ENCODE measurements at places on chromosomes 6 and 20.

DNA sequence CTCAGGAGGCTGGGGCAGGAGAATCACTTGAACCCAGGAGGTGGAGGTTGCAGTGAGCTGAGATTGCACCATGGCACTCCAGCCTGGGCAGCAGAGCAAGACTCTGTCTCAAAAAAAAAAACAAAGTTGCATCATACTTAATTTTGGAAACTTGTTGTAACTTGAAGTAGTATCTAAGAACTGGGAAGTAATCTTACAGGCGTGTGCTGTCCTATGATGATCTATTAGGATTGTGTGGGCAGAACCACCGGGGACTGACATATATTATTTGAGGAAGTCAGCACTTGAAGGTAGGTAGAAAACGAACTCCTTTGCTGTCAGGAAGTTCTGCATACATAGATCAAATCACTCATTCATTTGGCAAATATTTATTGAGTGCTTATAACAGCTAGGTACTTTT, 188.5 kb downstream of the ZNF217 start:
- DNase-seq = no peak

- no peak for DNase-seq
Measured at GRCh38 chr6:42007286-42008137, 42.8 kb upstream of the TAF8 start.

DNA sequence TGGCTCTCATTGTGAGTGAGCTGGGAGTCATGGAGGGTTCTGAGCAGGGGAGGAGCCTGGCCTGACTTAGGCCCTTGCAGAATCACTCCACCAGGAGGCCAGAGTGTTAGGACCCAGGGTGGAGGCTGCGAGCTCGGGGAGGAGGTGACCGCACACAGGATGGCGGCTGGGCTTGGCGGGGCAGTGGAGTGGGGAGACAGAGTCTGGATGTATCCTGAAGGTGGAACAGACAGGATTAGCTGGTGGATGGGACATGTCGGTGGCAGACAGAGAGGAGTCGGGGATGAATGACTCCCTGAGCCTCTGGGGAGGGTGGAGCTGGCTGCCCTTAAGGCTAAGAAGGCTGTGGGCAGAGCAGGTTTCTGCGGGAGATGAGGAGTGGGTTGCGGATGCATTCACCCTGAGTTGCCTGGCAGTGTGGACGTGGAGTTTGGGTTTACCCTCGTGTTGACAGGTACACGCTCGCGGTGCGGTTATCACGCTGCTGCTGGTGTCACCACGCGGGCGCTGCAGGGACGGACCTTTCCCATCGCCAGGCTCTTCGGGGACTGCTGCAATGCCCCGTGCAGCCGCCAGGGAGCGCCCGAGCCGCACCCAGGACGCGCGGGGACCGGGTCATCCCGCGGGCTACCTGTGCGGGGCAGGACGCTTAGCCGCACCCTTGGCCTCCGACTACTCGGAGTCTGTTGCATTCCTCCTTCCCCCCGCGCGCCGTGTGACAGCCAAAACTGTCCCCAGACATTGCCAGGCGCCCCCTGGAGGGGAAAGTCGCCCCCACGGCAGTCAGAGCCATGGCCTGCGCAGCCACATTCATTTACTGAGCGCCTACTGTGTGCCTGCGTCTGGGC, 43.0 kb upstream of the PTGIS start:
- peak; percentile 70 for DNase-seq

DNA sequence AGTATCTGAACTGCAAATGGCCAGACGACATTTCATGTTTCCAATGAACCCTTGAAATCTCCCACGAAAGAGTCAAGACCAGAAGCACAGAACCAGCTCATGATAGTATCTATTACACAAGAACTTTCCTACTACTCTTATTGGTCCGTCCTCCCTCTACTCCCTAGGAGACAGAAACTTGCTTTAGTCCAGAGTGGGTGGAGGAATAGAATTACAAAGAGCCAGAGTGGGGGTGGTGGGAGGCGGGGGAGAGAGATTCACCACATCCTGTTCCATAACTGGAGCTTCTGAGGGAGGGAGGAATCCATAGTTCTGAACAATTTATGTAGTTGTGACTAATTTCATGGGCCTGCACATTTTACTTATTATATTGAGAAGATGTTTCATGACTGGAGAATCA, 18.5 kb upstream of the WFDC10A start:
- peak; percentile 42 for DNase-seq

DNA sequence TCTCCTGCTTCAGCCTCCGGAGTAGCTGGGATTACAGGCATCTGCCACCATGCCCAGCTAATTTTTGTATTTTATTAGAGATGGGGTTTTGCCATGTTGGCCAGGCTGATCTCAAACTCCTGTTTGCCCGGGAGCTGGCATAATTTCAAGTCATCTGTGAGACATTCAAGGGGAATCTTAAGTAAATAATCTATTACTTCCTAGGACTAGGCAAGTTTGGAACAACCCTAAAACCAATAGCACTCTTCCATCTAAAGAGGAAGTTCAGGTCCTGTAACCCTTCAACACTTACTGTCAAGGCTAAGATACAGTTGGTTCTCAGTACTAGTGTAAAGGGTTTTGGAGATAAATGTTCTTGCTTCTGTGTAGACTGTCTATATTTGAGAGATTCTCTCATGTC, 267.8 kb upstream of the IRAK1BP1 start:
- DNase-seq = no peak

- DNase-seq = no peak
Measured at GRCh38 chr6:21478883-21479539, 114.5 kb upstream of the SOX4 start.

GRCh38 chr6:165621940-165622339, 41.1 kb downstream of the PDE10A start:
- DNase-seq = no peak

DNA sequence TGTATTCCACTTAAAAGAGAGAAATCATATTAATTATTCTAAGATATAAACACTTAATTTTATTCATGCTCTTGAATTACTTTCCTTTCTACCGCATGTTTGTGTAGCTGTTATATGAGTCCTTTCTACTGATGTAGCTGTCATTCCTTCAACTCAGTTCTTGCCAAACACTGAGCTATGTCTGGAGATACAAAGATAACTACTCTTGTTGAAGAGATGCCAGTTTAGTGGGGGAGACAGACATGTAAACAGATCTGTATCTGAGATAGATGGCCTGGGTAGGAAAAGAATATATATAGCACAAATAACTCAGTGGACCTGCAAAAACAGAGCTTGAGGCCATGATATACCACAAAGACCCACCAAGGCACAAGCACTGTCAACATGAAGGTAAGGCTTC, 157.3 kb downstream of the BTBD9 start:
- no peak for DNase-seq

DNA sequence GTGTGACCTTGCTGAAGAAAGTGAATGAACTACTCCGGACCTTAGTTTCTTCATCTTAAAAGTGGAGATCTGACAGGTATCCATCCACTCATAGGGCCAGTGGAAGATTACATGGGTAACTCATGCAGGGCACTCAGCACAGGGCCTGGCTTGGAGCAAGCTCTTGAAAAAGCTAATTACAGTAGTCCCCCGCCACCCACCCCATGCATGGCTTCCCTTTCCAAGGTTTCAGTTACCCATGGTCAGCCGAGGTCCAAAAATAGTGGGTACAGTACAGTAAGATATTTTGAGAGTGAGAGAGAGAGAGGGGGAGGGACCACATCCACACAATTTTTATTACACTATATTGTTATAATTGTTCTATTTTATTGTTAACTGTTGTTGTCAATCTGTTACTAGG, 7.1 kb upstream of the PMEPA1 start:
- DNase-seq = no peak

- DNase-seq = no peak
Measured at GRCh38 chr20:14616003-14616402, 278.6 kb upstream of the FLRT3 start.

DNA sequence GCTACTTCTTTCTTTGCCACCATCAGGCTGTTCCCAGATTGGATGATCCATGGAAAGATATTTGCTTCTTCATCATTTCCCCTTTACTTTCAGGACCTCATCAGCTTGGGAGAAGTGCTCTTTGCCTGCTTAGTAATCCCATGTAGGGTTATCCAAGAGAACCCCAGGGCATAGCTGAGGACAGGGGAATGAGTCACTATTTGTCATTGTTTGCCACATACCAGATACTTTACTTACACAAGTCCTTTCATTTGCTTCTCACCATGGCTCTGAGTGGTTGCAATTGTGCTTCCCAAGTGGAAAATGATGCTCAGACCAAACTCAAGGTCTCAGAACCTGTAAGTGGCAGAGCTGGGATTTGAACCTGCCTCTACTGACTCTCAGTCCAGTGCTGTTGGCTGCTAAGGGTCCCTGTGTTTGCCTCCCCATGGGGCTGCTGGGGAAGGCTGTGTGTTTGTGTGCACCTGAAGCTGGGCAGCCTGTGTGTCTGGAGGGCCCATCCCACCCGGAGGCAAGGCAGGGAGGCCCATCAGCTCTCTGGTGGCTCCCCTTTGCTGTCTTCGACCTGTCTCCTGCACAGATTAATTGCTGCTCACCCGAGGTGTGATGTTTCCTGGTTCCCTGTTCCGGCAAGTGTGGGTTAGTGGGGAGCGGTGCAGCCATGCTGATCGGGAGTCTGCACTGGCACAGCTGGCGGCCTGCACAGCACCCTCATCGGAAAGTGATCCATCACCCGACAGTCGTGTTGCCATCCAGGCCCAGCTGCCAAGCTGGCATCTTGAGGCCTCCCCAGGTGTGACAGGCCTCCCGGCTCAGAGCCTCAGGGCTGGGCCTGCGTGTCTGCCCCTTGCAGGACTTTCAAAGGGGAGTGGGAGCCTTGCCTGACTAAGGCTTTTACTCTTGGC, 228.8 kb downstream of the DHX35 start:
- no peak for DNase-seq

DNA sequence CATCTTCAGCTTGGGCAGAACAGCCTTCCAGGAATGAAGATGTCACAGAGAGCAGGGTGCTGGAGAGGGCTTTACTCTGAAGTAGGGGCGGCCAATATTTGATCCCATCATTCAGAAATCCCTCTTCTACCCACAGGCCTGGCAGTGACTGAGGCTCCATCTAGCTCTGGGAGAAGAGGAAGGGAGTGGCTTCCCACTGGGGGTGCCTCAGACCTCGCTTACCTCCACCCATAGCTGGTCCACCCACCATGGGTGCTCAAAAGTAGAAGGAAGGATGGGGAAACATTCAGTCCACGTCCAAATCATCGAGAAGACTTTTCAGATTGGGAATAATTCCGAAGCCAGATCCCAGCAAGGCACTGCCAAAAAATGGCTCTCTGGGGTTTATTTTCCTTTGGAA, 11.8 kb upstream of the THBD start:
- no peak for DNase-seq

GRCh38 chr20:45346291-45346718, 1.9 kb downstream of the SDC4 start:
- no peak for DNase-seq

- no peak for DNase-seq
Measured at GRCh38 chr6:102411796-102412195, 1018.3 kb downstream of the GRIK2 start.

GRCh38 chr20:25148181-25148981, 47.1 kb upstream of the ENTPD6 start:
- peak; percentile 45 for DNase-seq

GRCh38 chr6:86756640-86757229, 180.6 kb upstream of the HTR1E start:
- no peak for DNase-seq
